ENCODE measurements at places on chromosomes 7 and 10.

DNA sequence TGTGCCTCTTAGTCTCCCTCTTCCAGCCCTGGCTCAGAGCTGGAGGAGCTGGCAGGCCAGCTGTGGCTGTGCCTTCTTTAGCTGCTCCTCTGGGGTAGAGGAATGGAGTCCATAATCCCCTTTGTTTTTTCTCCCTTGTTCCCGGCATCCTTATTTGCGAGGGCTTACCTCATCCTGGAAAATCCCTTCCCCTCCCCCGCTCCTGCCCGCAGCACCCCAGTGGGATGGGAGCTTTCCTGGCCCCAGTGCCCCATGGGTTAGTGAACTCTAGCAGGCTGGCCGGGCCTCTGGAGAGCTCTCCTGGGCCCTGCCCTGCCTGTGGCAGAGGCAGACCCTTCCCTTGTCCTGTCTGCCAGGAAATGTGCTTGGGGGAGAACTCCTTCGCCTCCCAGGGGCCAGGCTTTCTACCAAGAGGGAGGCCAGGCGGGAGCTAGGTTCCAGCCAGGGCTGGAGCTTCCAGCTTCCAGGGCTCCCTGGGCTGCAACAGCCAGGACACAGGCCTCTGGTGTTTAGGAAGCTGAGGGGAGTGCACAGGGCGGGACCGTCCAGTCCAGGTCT is 16.5 kb upstream of the TRIM8 start:
- DNase-seq: no peak

DNA sequence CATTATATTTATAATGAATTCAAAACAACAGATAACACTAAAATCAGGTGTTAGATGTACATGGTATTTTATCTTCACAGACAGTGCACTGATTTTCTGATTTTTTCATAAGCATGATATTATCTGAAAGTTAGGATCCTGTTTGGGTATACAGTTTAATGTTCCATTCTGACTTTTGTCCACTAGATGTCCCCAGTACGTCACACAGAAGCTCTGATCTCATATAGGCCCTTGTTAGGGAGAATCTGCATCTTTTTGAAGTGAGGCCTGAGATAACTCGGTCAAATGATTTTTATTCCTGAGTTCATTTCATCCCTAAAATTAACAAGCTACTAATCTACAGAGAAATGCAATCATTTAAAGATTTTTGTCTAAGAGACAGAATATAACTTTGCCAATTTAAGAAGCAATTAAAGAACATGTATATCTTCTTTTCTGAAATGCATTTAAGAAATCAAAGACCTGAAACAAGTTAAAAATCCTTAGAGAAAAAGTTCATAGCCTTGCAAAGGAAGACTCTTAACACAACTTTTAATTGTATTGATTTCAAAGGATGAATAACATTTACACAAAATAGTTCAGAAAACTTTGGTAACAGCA is 72.0 kb upstream of the TES start:
- DNase-seq: peak; percentile 31

GRCh38 chr10:68082872-68083271 is 7.8 kb upstream of the HERC4 start:
- no peak for DNase-seq

DNA sequence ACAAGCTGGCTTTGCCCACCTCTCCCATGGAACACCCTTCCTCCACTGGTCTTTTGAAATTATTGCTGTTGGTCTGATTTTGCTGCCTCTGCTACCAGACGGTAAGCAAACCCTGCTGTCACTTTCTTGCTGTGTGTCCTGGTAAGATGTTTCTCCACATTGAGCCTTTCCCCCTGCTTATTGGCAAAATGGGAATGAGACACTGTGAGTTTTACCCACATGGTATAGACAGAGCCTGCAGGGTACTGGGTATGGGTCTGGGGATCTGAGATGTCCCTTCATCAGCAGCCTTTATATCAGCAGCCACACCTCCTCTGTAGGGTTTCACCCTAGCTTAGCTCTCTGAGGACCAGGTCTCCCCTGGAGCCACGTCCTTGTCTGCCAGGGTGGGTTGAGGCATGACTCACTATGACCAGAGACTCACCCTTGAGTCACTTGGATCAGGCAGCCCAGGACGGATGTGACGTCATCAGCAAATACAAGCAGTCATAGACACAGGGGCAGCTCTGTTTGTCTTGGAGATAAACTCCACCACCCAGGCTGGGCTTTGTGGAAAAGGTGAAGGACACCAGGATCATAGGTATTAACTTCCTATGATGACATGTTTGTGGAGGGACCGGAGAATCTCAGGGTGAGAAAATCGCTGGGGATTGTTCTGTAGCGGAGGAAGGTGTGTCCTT is 17.9 kb upstream of the BAIAP2L1 start:
- no peak for DNase-seq

DNA sequence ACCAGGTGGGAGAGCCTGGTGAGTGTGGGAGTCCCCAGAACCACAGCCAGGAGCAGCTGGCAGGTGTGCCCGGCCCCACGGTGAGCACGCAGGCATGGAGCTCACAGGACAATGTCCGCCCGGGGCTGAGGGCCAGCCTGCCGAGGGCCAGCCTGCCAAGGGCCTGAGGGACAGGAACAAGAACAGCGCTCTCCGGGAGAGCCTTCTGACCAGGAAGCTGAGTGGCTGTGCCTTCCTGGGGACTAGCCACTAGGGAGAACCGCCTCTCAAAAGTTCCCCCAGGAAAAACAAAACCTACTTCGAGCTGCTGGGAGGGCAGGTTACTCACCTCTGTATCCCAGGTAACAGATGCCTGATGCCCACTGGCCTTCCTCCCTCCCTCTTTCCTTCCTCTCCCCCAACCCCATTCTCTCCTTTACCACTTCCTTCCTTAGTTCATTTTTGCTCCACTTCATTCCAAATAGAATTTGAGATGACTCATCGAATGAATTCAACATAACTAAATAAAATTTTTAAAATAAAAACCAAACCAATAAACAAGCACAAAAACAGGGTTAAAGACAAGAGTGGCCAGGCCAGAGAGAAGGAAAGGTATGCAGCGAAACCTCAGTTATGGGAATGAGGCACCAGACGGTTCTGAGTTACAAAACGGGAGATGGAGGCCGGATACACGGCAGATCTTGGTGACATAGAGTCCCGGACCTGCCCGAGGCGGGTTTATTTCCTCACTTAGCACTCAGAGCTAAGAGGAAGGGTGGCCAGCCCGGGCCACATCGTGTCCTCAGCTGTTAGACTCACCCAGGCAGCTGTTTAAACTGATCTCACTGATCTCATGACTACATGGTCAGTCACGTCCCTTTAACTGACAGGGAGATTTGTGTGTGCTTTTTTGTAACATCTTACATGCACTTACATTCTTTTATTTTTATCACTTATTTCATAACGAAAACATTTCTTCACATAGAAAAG is 128.5 kb downstream of the TNS3 start:
- no peak for DNase-seq

DNA sequence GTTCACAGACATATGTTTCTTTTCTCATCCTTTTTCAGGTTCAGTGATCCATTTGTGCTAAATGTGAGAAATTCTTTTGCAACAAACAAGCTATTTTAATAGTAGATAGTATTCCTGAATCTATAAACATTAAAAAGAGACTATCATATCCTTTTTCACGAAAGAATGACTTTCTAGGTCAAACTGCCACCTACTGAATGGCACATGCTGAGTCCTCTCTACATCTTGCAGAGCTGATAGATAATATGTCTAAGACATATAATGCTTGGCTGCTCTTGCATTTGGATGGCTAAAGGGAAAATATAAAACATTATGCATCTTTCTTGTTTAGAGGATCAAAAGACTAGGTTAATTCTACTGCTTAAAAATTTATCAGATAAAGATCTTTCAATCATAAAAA is 114.1 kb upstream of the SLC26A5 start:
- DNase-seq: no peak

Measured in right renal cortex interstitium (tissue), 3 donors.